Mononuclear cell (primary cell): ENCODE measurements at places on chromosomes 4 and X. TPM values are rescaled to one million over a fixed set of nuclear protein-coding genes. Genes with fewer than 3 reads are reported as not detected.

The POF1B gene
- total RNA-seq = 0.21 TPM

The SOX3 gene
- not detected for total RNA-seq

The CLNK gene
- total RNA-seq = 0.52 TPM

The SPANXB1 gene
- total RNA-seq = not detected

The UGDH gene
- 2.2 TPM for total RNA-seq

The RHOXF2 gene
- not detected for total RNA-seq

The EGFL6 gene
- total RNA-seq = not detected

The POU3F4 gene
- total RNA-seq = not detected

The CTAG1B gene
- not detected for total RNA-seq

The PLP1 gene
- not detected for total RNA-seq

The TLR6 gene
- total RNA-seq = 9.2 TPM

The USP17L20 gene
- total RNA-seq = not detected

The SERPINA7 gene
- not detected for total RNA-seq

The HUWE1 gene
- 72.2 TPM for total RNA-seq

The IL3RA gene
- total RNA-seq = 13.2 TPM

The CT45A2 gene
- not detected for total RNA-seq

The HCFC1 gene
- 26.4 TPM for total RNA-seq

The SSX4 gene
- total RNA-seq = not detected

The CNKSR2 gene
- 15.8 TPM for total RNA-seq

The FDCSP gene
- not detected for total RNA-seq

The CTAG1A gene
- total RNA-seq = not detected

The PPM1K gene
- total RNA-seq = 44.5 TPM

The PCGF3 gene
- 49.7 TPM for total RNA-seq
